ENCODE measurements at places on chromosomes 3 and 15.

- DNase-seq = no peak
Observed at GRCh38 chr3:151133917-151134450, 48.5 kb downstream of the MED12L start.

DNA sequence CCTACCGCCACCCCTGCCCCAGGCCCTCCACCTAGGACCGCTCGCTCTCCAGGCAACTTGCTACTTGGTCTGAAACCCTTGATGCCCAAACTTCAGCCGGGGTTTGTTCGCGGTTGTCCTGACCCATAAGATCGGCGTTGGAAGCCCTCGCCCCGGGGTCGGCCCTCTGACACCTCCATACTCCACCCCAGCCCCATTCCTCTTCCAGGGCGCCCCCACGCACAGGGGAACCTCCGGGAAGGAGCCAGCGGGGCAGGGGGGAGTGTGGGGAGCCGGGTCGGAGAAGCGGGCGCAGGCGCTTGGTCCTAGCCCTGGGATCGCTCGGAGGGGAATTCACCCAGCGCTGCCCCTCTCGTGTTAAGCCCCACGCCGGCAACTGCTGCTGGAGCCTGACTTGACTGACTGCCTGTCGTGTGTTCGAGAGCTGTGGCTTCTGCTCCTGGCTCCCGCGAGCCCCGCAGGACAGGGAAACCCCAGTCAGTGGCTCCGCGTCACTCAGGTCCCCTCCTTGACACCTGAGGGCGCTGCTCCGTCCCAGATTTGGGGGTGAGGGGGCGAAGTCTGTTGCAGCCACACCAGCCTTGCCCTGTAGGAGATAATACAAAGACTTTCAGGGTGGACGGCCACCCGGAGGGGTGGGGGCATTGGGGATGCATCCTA is 675 bp downstream of the RYR3 start:
- DNase-seq = no peak

- DNase-seq = no peak
Observed at GRCh38 chr3:127589600-127590281, 792 bp downstream of the TPRA1 start.

- no peak for DNase-seq
Observed at GRCh38 chr15:58355382-58355971, 76.3 kb upstream of the LIPC start.

All from globus pallidus (tissue), 1 donor.